ENCODE measurements at places on chromosomes 11 and 22.
A peak's percentile ranks its signal among the peaks of the same experiment; 100 is the strongest.

DNA sequence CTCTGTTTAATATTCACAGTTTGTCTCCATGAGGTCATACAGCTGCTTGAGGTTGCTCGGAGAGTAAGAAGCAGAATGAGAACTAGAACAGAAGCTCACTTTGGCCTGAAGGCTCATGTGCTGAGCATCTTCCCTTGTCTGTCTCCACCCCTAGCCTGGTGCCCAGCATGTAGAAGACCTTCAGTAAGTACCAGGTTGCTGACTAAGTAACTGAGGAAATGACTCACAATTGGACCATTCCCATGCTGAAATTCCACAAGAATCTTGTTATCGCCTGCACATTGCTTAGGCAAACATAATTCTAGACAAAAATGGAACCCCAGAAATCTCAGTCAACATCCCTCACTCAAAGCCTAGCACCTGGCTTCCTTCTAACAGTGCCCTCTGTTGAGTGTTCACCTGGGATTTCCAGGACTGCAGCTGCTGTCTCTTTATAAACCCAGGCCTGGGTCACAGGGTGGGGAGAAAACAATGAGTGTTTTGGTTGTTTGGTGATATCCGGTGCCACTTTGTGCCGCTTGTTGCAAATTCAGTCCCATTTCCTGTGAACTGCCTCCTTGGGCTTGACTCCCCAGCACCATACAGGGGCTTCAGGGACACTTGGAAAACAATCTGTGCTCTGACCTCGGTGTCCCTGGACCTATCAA is 406.8 kb downstream of the ETS1 start:
- DNase-seq, result no peak

DNA sequence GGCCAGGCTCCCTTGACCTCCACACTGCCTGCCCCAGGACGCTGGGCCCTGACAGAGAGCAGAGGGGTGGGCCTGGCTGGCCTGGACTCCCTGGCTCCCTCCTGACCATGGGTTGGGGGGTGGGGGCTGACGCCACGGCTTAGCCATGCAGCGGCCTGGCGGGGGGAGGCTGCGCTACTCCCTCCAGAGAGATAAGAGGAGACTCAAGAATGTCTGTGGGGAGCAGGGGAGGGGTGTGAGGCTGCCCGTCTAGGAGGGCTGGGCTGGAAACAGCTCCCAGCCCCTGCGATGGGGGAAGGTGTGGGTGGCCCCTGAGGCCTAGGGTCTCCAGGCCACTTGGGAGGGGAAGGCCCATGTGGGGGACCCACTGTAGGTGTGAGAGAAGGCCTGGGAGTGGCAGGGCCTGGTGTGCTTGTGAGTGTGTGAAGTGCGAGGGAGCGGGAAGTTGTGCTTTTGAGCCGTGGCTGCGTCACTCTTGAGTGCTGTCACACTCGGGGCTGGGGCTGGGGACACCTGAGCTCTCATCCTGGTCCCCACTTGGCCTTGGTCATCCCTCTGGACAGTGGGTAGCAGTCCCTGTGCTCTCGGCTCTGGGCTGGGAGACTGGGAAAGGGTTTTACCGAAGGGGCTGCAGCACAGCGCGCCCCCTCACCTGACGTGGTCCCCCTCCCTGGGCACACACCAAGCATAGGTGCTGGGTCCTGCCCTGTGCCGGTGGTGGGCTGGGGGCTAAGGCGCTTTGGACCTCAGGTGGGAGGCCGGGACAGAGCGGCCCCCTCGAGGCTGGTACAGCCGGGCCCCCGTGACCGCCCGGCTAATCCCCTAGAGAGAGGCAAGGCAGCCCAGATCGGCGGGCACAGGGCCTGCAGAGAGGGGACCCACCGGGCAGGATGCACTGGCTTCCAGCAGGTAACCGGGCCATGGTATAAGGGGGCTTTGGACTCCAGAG is 2.4 kb downstream of the MYRF start:
- DNase-seq, result no peak

DNA sequence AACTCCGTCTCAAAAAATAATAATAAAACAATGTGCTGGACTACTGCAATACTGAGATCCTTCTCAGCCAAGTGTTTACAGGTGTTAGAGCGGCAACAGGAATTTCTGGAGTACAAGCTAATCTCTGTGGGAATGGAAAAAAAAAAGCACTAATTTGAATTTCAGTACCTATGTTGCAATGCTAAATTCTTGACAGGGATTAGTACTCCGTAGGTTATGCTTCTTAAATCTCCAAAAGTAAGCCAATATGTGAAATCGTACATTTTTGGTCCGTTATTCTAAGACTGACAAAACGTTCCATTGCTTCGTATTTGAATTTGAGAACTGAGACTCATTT is 1.1 kb downstream of the ATL3 start:
- no peak for DNase-seq

DNA sequence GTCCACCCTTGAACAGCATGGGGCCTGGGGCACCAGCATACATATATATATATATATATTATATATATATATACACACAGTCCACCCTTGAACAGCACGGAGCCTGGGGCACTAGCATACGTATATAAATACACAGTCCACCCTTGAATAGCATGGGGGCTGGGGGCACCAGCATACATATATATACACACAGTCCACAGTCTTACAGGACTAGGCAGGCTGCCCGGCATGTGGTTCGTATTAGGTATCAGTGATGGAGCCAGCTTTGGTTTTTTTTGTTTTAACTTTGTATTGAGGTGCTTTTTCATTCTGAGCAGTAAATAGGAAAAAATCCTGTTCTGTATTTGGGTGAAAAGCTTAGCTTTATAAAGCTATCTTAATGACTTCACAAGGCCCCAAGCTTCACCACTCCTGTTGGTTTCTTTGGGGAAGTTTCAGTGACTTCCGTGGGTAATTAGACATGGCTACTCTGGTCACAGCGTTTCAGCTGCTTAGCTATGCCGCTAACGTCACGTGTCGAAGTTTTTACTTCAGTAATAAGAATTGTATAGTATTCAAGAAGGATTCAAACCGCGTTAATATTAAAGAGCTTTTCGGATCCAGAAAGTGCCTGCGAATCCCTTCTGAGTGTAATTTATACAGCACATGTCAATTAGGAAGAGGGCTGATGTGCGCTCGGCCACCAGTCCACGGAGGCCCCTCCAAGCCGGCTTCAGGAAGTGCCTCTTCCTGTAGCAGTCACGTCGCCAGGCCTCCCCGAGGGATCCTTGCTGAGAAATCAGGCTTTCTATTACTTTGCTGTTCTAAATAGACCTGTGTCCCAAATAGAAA is 179.7 kb downstream of the TBC1D22A start:
- no peak for DNase-seq

- DNase-seq, result no peak
These were observed 10.0 kb upstream of the MFRP start for GRCh38 chr11:119356349-119357031.

DNA sequence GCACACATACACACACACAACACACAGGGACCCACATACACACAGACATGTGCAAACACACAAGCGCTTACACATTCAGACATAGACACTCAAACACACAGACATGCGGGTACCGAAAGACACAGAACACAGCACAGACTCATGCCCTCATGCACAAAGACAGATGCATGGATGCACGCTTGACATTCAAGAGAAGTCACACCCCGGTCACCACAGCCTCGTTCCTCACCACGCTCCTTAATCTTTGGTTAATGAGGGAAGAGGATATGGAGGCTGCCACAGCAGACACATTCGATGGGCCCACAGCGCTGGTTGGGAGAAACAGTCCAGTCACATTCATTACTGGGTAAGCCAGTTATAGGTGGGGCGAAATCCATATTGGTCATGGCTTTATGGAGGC is 51.9 kb upstream of the EIF3D start:
- DNase-seq, result no peak

- no peak for DNase-seq
These were observed 128.9 kb downstream of the RBFOX2 start for GRCh38 chr22:35899736-35900135.

DNA sequence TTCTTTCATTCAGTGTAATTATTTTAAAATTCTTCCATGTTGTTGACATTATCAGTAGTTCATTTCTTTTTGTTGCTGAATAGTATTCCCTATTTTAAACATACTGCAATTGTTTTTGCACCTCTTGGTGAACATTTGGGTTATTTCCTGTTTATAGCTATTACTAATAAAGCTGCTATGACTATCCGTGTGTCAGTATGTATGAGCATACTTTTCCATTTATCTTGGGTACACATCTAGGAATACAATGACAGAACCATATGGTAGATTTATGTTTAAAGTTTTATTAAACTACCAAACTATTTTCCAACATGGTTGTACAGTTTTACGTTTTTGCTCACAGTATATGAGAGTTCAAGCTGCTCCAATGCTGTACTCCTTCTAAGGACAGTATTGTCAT is 22.0 kb upstream of the FIBIN start:
- DNase-seq, result no peak

- DNase-seq, result peak; percentile 56
These were observed 11.3 kb upstream of the MOGAT2 start for GRCh38 chr11:75706260-75706729.

DNA sequence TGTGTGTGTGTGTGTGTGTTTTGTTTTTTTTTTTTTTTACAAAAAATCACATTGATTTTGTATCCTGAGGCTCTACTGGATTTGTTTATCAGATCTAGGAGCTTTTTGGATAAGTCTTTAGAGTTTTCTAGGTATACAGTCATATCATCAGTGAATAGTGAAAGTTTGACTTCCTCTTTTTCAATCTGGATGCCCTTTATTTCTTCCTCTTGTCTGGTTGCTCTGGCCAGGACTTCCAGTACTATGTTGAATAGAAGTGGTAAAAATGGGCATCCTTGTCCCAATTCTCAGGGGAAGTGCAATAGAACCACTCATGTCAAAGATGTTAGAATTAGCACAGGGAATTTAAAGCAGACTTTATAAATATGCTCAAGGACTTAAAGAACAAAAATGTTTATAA is 32.6 kb upstream of the PRDM11 start:
- DNase-seq, result no peak

- no peak for DNase-seq
These were observed 23.5 kb downstream of the SERGEF start for GRCh38 chr11:17989306-17989705.

DNA sequence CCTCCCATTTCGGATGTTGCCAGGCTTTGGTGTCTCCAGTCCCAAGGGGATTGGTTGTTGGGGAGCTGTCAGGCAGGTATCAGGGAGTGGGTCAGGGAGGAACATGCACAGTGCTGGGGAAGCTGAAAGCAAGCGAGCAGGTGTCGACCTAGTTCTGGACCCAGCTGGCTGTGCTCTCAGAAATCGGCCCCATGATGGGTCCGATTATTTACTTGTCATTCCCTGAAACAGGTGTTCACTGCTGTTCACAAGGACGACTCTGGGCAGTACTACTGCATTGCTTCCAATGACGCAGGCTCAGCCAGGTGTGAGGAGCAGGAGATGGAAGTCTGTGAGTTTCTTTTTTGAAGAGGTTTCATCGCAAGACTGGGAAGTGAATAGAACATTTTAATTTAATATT is 76.8 kb downstream of the JAM3 start:
- DNase-seq, result no peak

DNA sequence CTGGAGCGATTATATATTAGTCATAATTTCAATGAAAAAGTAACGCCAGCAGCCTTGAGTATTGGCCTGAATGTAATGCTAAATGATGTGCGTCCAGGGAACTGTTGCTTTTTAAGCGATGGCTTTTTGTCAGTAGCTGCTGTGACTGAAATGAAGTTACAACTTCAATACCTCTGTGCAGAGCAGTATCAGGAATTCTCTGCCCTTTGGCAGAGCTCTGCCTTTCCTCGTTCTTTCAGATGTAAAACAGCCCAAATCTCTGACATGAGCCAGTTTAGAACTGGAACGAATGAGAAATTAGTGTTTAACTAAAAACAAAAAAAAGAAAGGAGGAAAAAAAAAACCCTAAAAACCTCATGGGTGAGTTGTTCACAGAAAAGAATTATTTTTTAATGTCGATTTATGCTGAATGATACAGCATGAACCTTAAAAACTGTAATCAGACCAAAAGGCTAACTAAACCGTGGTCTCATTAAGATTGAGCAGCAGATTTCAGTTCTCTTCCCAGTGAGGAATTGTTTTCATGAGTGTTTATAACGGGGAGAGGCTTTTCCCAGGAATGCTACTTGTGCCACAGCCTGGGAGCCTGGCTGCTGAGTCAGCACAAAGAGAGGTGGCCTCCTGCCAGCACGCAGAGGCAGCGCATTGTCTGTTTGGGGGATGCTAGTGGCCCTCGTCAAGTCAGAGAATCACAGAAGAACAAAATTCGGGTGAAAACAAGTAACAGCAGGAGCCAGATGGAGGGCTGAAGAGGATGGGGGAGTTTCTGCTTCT is 146.2 kb upstream of the RASSF10 start:
- peak; percentile 13 for DNase-seq

GRCh38 chr11:111980062-111980461 is 42.9 kb downstream of the DIXDC1 start:
- no peak for DNase-seq

Data from DMS 273 treated with DMSO at 0.1 percent for 48 hours (cell line).